NCI-H524 treated with DMSO at 0.1 percent for 48 hours (cell line): ENCODE measurements at places on chromosomes 7 and 10.

DNA sequence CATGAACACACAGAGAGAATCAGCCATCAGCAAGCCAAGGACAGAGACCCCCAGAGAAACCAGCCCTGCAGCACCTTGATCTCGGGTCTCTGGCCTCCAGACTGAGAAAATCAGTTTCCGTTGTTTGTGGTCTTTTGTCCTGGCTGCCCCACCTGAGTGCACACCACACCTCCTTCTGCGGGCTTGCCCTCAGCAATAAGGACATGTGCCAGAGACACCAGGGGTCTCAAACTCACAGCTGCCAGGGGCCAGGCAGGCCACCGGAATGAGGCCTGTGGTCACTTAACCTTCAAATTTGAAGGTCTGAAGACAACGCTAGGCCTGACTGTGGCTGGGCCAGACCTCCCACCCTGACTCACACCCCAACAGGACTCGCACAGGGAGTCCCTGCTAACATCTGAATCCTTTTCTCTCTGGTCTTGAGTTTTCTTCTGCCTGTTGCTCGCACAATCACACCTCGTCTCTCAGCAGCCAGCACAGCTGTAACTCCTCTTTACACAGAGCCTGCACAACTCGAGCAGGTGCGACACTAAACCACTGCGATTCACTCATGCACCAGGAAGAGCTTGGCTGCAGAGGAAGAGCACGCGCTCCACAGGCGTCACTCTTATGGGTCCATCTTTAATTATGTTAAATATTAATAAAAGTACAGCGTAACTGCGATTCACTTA is 86.2 kb downstream of the CHST15 start:
- no peak for DNase-seq

DNA sequence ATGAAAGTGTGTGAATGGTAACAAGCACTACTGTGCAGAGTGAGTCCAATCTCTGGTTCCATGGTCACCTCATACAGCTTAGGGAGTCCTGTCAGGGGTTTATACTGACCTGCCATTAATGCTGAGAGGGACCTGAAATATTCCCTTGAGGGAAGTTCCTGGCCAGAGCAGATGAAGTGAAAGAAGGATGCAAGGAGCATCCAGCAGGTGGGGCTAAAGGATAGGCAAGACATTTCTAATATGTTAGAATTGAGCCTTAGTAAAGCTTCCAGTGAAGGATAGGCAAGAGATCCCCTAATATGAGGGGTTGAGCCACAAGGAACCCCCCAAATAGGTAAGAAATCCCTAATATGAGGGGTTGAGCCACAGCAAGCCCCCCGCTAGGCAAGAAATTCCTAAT is 25.5 kb upstream of the FAM221A start:
- DNase-seq: no peak

DNA sequence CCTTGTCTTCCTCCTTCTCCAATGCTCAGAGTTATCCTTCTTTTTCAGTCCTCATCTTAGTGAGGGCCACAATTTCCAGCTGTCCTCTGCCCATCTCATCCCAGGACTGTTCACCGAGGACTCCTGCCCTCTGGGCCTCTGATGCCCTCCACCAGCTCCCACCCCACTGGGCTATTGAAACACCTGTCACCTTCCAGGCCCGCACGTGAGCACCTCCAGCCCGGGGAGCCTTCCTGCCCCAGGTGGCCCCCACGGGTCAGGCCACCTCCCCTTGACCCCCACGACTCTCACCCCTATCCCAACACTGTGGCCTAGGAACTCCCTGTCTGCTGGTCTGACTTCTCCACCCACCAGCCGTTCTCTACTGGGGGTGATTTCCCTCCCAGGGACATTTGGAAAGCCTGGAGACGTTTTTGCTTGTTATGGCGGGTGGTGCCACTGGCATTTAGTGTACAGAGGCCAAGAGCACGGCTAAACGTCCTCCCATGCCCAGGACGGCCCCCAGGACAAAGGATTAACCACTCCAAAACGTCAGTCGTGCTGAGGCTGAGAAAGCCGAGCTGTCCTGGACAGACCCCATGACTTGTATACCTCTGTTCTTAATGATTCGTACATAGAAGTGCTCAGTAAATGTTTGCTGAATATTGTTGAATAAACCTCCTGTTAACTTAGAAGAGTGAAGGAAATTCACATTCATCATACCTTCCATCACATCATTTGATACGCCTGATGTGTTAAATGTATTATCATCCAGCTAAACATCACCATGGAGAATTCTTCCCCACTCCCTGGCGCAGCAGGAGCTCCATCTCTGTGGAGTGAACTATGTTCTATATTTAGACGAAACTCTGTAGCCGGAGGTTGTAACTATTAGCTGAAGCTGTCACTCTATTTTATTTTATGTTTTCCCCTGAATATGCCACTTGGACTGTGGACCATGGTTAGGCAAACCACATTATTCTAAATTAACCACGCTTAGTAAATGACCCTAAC is 270.1 kb upstream of the SHH start:
- DNase-seq: no peak

DNA sequence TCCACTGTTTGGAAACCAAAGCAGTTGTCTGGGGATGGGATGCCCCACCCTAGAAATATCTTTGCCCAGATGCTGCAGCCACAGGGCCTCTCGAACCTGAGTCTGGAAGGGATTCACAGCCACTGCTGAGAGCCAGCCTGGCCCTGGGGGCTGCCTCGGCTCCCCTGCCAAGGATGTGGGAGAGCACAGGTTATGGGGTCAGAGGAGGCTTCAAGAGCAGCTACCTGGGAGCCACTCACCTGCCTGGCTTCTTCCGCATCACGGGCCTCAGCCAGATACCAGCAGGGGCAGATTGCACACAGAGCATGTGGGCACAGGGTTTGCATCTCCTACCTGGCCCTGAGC is 5.4 kb upstream of the PWWP2B start:
- no peak for DNase-seq

- no peak for DNase-seq
These were observed 199.2 kb upstream of the SEMA3A start for GRCh38 chr7:84393786-84394185.

GRCh38 chr10:125820701-125821100 is 2.4 kb downstream of the UROS start:
- DNase-seq: no peak

GRCh38 chr10:130282492-130283218 is 146.5 kb downstream of the GLRX3 start:
- DNase-seq: no peak

- no peak for DNase-seq
These were observed 117.2 kb downstream of the ACTR3B start for GRCh38 chr7:152876749-152877148.

DNA sequence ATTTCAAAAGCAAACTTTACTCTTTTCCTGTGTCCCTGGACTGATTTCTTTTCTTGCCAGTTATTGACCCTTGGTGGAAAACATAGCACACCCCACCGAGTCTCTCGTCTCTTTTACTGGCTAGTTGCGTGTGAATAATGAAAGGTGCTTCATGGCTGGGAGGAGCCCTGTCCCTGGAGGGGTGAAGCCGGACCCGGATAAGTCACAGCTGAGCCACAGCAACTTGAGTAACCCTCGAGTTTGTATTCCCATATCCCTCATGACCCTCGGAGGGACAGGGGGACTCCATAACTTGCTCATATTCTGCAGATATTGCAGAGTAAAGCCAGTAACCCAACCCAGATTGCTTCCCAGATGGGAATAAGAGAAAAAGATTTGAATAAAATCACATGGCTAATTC is 147.5 kb upstream of the FRMD4A start:
- no peak for DNase-seq
